ENCODE measurements at places on chromosomes 3 and 15.

DNA sequence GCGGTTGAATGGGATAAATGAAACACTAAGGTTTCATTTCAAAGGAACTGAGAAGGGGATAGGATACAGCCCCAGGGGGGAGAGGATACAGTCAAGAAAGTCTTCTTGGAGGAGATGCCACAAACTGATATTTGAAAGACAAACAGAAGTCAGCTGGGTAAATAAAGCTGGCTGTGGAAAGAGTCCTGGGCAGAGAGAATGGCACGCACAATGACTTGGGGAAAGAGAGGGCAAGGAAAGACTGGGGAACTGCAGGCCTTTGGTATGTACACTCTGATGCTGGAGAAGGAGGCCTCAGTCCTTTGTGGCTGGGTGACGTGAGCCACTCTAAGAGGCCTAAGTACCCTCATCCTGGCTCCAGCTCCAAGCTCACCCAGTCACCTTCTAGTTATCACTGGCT lies 45.2 kb upstream of the LMCD1 start:
- no peak for DNase-seq

DNA sequence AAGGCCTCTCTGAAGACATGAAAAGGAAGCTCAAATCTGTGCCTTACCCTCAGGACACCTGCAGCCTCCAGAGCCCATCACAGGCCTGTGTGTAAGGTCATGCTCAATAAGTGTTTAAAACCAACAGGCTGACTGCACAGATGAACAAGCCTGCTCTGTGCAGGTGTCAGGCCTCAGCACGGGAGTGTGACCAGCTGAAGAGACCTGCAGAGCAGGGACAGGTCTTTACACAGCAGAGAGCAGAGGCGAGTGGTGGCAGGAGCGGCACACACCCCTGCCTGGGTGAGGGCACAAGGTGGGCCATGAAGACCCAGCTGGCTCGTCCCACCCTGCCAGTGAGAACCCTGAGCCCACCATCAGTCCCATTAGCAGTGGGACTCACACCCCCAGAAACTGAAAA lies 56.9 kb downstream of the ROPN1B start:
- DNase-seq: no peak

GRCh38 chr3:835096-835495 lies 257.7 kb upstream of the CNTN6 start:
- no peak for DNase-seq

DNA sequence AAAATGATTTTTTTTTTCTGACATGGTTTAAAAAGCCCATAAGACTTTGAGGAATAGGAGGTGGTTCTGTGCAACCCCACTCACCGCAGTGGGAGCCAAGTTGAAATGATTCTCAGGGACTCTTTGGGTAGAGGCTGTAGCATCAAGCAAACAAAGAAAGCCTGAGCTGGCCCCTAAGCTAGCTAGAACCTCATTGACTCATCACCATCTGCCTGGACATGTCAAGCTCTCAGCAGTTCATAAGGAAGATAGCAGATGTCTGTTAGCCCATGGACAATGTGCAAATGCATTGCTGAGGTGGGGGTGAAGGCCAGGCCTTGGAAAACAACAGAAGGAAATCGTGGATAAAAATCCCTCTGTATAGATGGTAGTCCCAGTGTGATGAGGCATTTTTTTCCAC lies 234.8 kb downstream of the NR2F2 start:
- no peak for DNase-seq

DNA sequence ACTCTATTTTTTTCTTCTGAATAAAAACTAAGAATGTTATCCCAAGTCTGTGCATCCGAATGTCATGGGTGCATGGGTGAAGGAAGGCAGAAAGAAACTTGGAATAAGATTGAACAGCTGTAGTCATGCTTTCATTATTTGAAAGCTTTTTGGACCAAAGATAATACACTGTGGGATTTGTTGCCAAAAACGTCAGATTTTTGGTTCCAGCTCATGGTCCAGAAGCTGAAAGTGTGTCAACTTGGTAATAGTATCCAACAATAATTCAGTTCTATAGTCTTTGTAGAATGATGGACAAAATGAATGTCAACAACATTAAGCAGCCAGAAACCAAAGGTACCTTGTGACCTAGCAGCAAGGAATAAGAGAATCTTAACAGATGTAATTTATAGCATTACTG lies 327.9 kb upstream of the ADAMTS9 start:
- DNase-seq: no peak

DNA sequence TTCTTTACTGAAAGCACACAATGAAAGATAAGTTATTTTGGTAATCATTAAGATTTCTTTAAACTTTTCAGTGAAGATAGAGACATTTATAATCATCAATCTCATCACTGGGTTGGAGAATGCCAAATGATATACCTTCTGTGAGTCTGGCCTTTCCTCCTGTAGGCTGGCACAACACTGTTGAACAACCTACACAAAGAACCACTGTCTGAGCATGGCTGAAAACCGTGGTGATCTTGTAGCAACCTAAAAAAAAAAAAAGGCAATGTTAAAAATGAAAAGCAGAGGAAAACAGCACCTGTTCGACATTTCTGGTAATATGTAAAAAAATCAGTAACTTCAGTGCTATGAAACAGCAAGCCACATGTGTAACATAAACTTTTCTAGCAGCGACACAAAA lies 1.8 kb downstream of the RPS27L start:
- no peak for DNase-seq

- DNase-seq: no peak
Observed at GRCh38 chr3:58480309-58480708, 11.6 kb upstream of the KCTD6 start.

- DNase-seq: no peak
Observed at GRCh38 chr15:74215958-74216357, 13.4 kb upstream of the STRA6 start.

DNA sequence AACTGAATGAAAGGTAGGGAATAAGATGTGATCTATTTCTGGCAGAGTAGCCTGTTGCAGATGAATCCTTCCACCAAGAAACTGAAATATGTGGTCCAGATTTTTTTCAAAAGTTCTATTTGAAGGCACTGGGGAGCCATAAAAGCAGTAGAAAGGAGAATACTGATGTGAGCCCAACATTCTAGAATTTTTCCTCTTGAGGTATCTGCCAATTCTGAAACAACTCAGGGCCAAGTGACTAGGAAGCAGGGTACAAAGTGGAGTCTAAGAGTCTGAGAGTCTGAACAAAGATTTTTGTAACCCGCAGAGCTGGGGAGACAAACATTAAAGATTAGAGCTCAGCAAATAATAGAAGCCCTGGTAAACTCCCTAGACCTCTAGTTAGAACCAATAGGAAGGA lies 58.3 kb upstream of the SLCO3A1 start:
- DNase-seq: no peak

DNA sequence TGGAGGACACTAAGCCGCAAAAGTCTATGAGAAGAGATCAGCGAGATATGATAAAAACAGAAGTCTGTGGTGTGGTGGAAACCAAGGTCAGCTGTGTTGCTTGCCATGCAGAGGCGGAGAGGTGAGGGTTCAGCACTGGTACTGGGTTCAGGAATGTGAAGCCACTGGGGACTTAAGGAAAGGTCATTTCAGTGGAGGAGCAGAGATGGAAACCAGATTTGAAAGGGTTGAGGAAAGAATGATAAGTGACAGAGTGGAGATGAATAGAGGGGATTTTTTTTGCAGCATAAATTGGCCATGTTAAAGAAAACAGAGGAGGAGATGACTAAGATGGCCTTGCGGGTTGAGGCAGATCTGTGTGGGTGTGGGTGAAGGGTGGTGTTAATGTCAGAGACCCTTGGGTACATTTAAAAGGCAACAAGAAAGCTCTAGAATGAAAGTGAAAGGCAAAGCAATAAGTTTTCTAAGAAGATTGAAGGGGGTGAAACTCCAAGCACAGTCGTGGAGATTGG lies 265.5 kb downstream of the ADAMTSL3 start:
- DNase-seq: no peak

- no peak for DNase-seq
Observed at GRCh38 chr15:62927836-62928235, 114.7 kb upstream of the TPM1 start.

GRCh38 chr15:63554337-63554927 lies 42.8 kb upstream of the FBXL22 start:
- no peak for DNase-seq

DNA sequence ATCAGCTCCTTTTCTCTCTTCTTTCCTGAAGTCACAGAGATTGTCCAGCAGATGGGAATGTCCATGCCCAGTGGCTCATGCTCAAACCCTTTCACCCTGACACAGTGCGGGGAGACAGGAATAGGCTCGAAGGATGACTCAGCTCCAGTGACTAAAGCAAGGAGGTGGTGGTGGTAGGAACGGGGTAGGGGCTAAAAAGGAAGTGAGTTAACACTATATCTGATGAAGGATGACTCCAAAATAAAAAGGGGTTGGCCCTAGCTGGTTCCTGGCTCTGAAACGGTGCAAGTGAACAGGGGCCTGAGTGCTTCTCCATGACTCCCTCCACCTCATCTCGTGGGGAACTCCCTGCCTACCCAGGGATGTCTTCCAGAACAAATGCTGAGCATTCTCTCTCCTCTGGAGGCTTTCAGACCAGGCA lies 167.4 kb upstream of the LPP start:
- DNase-seq: no peak

GRCh38 chr3:187017511-187018230 lies 87.3 kb downstream of the ST6GAL1 start:
- DNase-seq: no peak

- DNase-seq: no peak
Observed at GRCh38 chr15:26670116-26670515, 102.8 kb downstream of the GABRB3 start.

DNA sequence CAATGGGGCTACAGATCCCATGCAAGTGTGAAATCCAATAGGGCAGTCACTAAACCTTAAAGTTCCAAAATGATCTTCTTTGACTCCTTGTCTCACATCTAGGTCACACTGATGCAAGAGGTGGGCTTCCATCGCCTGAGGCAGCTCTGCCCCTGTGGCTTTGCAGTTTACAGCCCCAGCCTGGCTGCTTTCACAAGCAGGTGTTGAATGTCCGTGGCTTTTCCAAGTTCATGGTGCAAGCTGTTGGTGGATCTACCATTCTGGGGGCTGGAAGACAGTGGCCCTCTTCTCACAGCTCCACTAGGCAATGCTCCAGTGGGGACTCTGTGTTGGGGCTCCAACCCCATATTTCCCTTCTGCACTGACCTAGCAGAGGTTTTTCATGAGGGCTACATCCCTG lies 68.5 kb upstream of the PRR20G start:
- no peak for DNase-seq
